OCI-M1 (cell line): ENCODE measurements at places on chromosomes 6 and 20.
A peak's percentile ranks its signal among the peaks of the same experiment; 100 is the strongest.

- no peak for DNase-seq
Observed at GRCh38 chr6:157223511-157223910, 99.8 kb downstream of the TMEM242 start.

DNA sequence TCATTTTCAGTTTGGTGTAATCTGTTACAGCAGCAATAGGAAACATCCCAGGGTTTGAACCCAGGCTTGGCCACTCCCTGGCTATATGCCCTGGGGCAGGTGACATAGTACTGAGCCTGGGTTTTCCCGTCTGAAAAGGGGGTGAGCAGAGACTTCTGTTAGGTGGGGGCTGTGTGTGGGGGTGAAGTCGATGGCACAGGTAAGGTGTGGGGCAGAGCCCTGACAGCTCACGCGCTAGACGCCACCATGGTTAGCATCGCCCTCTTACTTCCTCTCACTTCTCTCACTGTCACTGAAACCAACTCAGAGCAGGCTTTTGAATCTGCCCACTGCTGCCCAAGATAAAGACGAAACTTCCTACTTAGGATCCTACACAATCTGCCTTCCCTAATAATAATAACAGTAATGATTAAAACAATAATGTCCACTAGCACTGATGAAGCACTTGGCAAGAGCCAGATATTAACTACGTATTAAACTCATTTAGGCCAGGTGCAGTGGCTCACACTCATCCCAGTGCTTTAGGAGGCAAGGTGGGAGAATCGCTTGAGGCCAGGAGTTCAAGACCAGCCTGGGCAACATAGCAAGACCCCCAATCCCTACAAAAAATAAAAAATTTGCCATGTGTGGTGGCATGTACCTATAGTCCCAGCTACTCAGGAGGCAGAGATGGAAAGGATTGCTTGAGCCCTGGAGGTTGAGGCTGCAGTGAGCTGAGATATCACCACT, 117.9 kb upstream of the PTPN1 start:
- no peak for DNase-seq

DNA sequence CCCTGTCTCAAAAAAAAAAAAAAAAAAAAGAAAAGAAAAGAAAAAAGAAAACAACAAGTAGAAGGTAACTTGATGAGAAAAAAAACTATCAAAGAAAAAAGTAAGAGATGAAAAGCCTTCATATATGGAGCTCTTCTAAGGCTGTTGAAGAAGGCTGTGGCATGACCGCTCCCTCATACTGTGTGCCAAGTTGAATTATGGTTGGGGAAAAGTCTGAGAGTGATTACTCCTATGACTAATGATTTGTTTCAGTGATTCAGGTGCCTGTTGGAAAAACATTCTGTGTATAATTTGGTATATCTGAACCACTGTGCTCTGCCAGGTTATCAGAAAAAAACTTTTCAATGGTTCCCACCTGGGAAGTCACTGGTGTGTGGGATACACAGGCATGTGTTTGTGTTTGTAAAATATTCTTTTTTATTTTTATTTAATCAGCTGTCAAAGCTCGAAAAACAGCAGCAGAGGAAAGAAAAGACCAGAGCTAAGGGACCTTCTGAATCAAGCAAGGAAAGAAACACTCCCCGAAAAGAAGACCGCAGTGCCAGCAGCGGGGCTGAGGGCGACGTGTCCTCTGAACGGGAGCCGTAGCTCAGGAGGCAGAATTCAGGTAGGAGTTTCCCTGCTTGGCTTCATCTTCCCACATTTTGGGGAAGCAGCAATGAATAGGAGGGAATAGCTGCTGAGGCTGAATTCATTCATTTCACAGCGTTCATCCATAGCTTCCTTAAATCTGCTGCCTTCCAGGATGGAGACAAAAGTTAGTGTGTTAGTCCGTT, 69.7 kb upstream of the SCP2D1 start:
- DNase-seq: no peak

- peak; percentile 31 for DNase-seq
Observed at GRCh38 chr20:35618263-35619131, 2.9 kb downstream of the SPAG4 start.

- DNase-seq: peak; percentile 41
Observed at GRCh38 chr6:35247642-35248231, 11.8 kb upstream of the ZNF76 start.

DNA sequence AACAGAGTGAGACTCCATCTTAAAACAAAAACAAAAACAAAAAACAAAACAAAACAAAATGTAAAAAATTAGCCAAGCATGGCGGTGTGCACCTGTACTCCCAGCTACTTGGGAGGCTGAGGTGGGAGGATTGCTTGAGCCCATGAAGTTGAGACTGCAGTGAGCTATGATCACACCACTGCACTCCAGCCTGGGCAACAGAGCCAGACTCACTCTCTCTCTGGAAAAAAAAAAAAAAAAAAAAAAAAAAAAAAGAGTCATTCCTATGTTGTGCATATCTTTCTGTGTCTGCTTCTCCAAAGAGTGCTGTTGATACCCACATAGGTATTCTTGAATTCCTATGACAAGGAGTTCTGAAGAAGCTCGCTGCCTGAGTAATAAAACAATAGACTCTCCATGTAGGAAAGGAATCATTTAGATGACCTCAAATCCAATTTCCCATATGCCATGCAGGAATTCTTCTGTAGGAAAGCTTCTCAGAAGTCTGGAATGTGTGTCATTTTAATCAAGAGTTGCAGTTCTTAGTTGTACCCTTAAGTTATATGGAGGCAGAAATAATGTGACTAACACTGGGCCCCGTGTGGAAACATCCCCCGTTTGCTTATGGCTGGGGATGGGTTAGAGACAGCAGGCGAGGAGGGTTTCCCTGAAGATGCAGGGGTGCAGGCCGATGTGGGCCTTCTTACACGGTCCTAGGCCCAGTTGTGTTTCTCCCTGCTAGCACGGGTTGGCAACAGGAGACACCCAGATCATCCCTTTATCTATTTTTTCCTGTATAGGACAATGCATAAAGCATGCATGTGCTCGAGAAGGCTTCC, 79.4 kb downstream of the ZDHHC14 start:
- no peak for DNase-seq

DNA sequence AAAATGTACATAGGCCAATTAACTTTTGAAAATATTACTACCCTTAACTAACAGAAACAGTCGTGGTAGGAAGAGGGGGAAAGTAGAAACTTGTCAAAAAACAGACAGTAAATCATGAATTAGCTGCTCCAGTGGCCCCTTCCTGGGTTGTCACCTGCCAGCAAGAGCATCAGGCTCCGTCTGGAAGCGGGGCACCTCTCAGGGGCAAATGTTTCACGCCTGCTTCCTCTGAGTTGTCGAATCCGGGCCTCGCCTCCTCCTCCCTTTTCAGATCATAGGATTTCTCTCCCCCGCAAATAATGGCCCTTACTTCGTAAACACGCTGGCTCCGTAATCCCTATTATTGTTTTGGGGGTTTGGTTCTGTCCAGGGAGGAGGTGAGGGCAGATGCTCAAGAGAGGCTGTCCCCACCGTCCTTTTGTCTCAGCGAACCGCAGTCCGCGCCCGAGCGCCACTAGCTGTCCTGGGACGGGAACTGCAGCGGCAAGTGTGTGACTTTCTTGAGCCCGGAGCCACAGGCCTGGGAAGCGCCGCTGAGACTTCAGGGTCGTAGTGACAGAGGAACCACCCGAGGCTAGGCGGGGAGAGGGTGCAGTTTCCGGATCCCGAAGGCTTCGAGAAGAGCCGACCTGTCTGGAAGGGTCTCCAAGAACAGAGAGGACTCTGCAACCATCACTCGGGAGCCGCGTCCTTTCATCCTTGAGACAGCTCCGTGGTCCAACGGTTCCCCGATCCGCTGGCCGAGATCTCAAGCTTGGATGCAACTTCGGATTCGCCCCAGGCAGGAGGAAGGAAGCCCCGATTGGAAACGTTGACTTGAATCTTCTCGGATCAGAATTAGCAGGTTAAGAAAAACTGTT, 214.5 kb upstream of the ZNF184 start:
- peak; percentile 96 for DNase-seq

DNA sequence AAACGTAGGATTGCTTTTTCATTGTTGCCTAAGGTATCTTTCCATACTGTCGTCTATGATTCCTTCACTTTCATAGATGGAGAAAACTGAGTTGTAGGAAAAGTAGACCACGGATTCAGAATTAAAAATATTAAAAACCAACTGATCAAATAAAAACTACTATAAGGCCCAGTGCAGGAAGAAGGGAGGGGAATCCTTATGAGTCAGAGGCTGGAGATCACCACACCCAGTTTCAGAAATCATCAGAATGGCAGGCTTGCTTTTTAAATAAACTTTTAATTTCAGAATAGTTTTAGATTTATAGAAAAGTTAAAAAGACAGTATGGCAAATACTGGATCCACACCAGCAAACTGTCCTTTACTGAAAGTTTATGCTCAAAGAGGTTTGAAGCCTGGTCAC, 32.0 kb upstream of the POPDC3 start:
- no peak for DNase-seq

- no peak for DNase-seq
Observed at GRCh38 chr6:158013904-158014504, 32.3 kb downstream of the SYNJ2 start.

GRCh38 chr6:33201935-33202334, 1.3 kb downstream of the SLC39A7 start:
- no peak for DNase-seq

DNA sequence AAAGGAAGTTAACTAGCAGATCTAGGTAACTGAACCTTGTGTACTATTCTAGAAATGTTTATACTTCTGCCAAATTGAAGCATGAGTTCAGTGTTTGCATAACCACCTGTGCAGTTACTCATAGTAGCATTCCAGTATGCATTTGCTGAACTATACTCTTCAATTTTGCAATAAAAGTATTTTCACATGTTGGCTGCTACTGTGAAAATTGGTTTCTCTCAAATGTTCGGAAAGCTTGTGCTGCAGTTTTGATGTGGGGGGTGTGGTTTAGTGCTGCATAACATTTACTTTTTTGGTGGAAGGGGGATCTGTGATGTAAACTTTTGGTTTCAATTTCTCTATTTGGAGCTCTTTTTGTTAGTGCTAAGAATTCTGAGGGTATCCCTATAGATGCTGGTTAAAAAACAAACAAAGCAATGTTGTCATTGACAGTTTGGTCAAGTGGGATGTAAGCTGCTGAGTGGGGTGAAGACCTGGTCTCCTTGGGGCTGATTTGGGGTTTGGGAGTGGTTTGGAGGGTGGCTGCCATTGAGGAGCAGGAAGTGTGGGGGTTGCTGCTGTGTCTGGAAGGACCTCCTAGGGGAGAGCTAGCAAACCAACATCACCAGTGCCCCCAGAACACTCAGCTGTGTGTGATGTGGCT, 87.8 kb downstream of the CARMIL1 start:
- DNase-seq: peak; percentile 31

DNA sequence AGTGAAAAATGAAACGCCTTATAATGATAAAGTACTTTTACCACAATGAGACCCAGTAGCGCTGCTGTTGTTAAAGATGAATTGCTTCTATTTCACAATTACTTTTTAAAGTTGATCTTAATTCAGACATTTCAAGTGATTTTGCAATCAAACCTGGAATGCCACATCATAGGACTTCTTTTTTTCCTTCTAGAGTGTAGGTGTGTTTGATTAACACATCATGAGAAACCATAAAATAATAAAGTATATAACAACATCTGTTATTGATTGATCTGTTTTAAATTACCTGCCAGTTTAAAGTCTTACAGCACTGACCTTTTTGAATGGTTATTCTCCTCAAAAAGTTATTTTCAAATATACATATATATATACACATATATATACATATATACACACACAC, 38.6 kb downstream of the HEBP2 start:
- no peak for DNase-seq

GRCh38 chr20:63284544-63284949, 8.4 kb upstream of the COL20A1 start:
- no peak for DNase-seq
